ENCODE measurements at places on chromosomes 3 and 15.

DNA sequence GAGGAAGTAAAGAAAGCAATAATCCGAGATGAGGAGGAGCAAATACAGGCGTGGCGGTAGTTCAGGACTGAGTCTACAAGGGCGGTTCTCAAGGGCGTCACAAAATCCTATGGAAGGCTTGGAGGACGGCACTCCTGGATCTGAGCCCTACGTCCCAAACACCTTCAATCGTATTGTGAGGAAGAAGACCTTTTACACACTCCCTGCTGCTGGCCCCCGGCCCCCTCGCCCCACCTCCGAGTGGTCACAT is 747 bp downstream of the PLD1 start:
- peak; percentile 77 for DNase-seq

DNA sequence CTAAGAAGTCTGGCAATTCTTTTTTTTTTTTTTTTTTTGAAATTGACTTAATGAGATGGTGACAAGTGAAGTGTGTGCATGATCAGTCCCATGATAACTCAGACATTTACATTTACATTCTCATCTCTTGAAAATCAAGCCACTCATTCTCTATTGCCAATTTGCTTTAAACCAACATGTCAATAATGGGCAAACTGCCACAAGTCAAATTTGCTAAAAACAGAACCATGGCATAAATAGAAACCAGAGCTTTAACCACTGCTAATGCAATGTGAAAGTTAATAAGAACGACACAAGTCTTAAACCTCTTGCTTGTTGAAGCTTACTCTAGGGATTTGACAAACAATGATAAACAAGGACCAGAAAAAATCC is 12.0 kb upstream of the COL8A1 start:
- no peak for DNase-seq

DNA sequence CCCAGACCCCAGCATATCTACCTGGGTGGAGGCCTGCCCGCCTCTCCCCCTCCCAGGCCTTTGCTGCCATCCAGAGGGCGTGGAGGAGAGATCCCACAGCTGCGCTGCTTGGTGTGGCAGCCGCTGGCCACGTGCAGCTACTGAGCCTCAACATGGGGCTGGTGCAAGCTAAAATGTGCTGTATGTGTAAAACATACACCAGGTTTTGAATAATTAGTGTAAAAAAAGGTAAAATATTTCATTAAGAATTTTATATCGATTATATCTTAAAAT is 95.8 kb downstream of the SEC22A start:
- no peak for DNase-seq

- peak; percentile 89 for DNase-seq
These were observed 86.9 kb upstream of the MEX3B start for GRCh38 chr15:82132742-82133141.

DNA sequence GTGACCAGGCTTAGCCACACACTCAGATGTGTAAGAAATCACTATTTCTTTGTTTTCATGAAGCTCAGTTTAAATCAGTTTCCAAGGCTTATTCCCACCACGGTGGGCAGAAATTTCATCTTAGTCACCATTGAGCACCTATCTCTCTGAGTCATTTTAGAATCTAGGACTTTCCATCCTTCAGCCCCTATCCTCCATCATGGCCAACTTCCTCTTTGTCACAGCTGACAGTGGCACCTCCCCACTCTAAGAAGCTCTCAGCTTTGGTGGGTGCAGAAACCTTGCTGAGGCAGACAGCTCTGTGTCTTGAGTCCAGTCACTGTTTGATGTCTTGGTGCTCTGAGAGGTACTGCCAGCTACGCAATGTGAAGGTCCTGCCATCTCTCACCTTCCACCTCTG is 32.9 kb downstream of the SNTN start:
- DNase-seq = no peak

DNA sequence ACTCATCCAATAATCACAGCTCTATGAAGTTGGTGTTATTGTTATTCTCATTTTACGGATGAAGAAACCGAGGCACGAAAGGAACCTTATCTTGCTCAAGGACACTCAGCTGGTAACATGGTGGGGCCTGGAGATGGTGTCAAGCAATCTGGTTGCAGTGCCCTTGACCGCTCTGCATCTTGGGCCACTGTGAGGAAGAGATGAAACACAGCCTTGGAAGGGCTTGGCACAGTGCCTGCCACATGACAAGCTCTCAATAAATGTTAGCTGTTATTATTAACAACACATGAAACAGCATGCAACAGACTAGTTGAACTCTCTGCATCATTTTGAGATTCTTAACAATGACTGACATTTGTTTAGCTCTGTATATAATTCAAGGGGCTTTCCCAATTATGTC is 10.1 kb upstream of the ITGA11 start:
- no peak for DNase-seq

DNA sequence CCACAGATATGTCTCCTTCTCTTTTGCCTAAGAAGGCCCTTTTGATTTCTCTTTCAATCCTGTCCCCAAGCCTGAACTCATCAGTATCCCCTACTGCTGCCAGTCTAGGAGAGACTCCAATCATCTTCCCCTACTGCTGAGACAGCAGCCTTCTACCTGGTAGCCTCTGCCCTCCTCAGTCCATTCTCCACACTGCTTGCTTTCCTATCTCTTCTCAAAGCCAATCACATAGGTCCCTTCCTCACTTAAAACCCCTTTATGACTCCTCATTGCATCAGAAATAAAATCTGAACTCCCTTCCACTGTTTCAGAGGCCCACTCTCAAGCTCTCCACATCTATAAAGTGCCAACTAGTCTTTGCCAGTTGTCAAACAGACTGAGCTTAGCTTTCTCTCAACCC is 1081.8 kb upstream of the CFAP20DC start:
- no peak for DNase-seq

DNA sequence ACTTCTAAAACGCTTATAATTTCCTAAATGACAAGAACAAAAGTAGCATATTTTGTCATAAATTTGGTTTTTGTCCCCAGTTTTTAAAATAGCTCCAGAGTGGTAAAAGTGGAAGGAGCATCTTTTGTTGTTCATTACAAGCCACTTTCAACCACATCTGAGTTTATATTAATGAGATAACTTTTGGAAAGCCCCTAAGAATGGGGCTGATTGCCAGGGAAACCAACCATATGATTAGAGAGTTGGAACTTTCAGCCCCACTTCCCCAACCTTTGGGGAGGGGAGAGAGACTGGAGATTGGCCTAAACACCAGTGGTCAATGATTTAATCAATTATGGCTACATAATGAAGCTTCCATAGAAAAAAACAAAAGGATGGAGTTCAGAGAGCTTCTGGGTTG is 57.4 kb downstream of the CPA3 start:
- DNase-seq = no peak

GRCh38 chr3:193872265-193872753 is 263.6 kb upstream of the HES1 start:
- peak; percentile 99 for DNase-seq

GRCh38 chr3:153348457-153349107 is 186.6 kb downstream of the RAP2B start:
- DNase-seq = peak; percentile 37

DNA sequence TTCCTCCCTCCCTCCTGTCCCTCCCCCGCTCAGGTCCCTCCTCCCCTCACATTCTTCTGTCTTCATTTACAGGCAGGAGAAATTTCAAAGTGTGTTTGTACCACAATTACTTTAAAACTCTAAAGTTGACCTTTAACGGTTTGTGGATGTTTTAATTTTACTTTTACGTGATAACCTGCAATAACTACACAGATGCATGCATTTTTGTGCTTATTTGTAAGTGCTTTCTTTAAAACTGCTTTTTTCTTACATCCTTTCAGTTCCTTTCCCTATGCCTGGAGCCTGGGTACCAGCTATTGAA is 51.8 kb upstream of the CGNL1 start:
- DNase-seq = no peak

DNA sequence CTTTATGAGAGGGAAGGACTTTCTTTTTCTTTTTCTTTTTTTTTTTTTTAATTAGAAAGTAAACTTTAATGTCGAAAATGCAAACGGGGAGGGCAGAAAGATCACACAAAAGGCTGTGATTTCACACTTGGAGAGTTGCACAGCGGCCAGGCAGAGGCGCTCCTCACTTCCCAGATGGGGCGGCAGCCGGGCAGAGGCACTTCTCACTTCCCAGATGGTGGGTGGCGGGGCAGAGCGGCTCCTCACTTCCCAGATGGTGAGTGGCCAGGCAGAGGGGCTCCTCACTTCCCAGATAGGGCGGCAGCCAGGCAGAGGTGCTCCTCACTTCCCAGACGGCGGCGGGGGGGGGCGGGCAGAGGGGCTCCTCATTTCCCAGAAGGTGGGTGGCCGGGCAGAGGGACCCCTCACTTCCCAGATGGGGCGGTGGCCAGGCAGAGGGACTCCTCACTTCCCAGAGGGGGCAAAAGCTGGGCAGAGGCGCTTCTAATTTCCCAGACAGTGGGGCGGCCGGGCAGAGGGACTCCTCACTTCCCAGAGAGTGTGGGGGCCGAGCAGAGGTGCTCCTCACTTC is 88.6 kb downstream of the ATP2B2 start:
- no peak for DNase-seq

DNA sequence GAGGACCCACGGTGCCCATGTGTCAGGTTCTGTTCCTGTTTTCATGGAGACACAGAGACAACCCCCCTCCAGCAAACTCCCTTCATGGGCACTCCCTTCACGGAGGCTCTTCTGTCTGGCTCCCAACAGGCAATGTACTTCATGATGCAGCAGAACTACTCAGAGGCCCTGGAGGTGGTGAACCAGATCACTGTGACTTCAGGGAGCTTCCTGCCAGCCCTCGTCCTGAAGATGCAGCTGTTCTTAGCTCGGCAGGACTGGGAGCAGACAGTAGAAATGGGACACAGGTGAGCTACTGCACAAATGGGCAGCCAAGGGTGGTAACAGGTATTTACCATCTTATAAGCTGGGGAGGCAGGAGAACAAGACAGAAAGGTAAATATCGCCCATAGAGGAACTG is 7.0 kb downstream of the TTC21A start:
- DNase-seq = no peak

GRCh38 chr3:148950806-148951205 is 40.5 kb upstream of the GYG1 start:
- DNase-seq = peak; percentile 7

- no peak for DNase-seq
These were observed 32.8 kb downstream of the LINGO1 start for GRCh38 chr15:77599899-77600298.

DNA sequence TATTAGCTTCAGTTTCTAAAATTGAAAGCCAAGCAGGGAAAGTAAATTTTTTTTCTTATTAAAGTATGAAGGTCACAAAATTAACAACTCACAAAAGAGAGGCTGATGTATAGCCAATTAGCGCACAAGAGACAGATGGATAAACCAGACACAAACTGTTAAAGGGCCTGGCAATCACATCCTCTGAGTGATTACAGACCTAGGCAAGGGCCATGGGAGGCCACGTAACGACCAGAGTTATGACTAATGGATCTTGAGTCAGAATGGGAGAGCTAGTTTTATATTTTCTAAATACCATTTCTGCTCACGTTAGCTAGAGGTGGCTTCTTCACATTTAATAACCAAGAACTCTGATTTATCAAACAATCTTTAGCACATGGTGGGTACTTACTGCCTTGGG is 17.8 kb upstream of the SCAMP5 start:
- DNase-seq = no peak

DNA sequence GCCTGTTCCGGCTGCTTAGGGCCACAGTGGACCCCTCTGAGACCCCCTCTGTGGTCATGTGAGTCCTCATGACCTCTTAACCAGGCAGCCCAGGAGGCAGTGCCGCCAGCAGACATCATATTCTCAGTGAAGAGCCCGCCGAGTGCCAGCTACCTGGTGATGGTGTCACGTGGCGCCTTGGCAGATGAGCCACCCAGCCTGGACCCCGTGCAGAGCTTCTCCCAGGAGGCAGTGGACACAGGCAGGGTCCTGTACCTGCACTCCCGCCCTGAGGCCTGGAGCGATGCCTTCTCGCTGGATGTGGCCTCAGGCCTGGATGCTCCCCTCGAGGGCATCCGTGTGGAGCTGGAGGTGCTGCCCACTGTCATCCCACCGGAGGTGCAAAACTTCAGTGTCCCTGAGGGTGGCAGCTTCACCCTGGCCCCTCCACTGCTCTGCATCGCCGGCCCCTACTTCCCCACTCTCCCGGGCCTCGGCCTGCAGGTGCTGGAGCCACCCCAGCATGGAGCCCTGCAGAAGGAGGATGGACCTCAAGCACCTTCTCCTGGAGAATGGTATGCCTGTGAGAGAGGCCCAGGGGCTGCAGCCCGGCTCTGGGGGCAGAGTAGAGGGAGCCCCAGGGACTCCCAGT is 176.1 kb downstream of the TBC1D2B start:
- no peak for DNase-seq

GRCh38 chr3:71369701-71370391 is 213.7 kb downstream of the FOXP1 start:
- DNase-seq = peak; percentile 69

DNA sequence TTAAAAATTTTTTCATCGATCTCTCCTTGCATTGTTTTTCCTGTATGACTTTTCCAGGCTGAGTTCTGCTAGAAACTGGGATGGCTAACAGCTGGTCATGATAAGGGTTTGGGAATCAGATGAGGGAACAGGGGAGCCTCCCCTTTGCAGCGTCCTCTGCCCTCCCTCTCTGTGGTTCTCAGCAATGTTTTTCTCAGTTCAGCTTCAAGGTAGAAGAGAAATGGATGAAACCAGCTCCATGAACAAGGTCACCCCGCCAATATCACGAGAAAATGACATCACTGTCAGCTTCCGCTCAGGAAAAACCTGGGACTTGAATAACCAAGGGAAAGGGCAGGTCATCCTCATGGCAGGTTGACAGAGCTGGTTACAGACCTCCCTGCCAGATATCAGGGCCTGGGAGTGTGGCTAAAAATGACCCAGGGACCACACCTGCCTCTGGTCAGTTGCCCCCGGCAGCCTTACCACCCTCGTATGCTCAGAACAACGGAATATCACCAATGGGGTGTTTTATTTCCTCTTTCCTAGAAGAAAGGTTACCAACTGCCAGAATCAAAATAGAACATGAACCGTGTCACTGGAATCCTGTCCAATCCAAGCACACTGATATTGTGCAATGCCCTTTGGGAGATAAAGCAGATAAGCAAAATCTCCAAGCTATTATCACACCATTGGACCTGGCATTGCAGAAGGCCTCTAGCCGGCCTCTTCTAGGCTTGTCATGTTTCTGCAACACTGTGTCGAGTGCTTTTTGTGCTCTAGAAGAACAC is 26.1 kb downstream of the LSM3 start:
- no peak for DNase-seq

- DNase-seq = no peak
These were observed 17.9 kb upstream of the COPG1 start for GRCh38 chr3:129231331-129232119.

DNA sequence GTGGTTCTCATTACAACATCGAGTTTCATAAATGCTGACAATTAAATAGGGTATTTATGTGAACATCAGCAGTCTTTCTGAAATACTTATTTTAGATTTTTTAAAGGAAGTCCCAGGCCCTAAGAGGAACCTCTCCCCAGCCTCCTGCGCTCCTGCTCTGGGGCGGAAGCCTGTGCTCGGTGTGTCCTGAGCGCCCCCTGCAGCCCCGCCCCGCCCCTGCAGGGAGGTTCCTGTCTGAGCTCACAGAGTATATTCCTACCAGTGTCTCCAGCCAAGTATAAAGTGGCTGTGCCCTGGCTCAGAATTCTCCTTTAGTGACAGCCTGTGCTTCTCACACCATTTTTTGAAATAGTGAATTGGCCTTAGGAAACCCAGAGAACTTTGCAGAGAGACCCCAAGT is 567.9 kb downstream of the GOLGA6L6 start:
- no peak for DNase-seq

GRCh38 chr3:161781381-161781780 is 284.8 kb downstream of the OTOL1 start:
- no peak for DNase-seq

Data from astrocyte of the spinal cord (primary cell).